Tibial artery (tissue), 4 donors: ENCODE measurements at places on chromosomes 6 and 20.
A peak's percentile ranks its signal among the peaks of the same experiment; 100 is the strongest.

- no peak for DNase-seq
Measured at GRCh38 chr6:51429017-51429712, 610.5 kb downstream of the TFAP2B start.

- no peak for DNase-seq
Measured at GRCh38 chr20:5612581-5613301, 137.5 kb upstream of the SHLD1 start.

DNA sequence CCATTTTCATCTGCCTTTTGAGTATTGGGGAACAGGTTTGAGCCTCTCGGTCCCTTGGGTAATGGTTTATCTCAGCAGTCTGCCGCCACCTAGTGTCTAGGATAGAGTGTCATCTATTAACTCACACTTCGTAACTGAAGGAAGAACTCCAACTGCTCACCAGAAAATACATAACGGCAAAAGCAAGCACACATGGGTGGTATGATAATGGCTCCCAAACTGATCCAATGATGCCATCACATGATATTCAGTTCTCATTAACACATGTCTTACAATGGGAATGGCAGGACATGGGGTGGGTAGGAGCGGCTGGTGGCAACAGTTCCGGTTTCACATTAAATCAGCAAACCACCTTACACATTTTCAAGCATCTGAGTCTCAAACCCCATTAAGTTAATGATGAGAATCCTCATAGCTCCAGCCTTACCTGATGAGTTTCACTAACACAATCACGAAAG lies 110.7 kb upstream of the PHACTR1 start:
- peak; percentile 26 for DNase-seq

DNA sequence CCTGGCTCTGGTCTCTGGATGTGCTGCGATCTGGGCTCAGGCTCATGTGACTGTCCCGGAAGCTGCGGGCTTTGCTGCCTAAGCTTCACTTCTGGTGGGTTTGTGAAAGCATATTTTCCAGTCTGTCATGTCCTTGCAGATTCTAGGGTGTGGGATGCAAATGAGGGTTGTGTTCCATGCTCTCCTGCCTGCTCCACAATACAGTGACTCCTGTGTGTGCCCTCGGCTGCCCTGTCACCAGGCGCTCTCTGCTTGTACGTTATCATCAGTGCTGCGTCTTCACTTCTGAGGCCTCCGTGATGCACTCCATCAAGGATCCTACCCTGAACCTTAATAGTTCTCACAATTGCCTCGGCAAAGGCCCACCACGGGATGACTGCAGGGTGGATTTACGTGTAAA lies 84.2 kb downstream of the TTLL2 start:
- no peak for DNase-seq

- no peak for DNase-seq
Measured at GRCh38 chr6:70051197-70052124, 185.1 kb downstream of the COL19A1 start.

GRCh38 chr6:126440923-126441322 lies 101.0 kb downstream of the CENPW start:
- DNase-seq: no peak
